NAMALWA (cell line): ENCODE measurements at places on chromosomes 11 and 22.

DNA sequence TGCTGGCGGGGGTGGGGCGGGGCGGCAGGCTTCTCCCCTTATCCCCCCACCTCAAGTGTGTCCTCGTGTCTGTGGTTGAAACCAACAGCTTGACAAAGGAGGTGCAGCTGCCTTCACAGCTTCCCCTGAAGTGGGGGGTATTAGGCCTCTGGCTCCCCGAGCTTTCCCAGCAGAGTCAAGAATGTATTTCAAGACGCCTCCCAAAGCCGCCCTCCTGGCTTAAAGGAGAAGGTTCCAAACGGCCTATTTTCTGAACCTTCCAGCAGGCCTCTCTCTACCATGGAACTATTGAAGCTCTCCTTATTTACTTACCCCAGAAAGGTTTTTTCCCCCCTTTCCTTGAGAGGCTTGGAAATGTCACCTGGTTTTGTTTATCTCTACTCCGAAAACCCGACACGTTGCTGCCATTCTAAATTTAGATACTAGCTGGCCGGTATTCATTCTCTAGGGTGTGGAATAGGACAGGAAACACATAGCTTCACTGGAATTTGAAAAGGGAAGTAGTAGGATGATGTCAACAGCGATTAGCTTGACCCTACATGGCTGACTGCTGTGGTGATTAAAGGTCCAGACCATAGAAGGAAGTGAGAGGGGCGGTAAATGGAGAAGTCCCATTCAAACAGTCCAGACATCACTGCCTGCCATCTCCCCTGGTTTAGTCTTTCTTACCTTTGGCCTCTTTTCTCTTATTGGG, 671 bp upstream of the PICALM start:
- DNase-seq = no peak

DNA sequence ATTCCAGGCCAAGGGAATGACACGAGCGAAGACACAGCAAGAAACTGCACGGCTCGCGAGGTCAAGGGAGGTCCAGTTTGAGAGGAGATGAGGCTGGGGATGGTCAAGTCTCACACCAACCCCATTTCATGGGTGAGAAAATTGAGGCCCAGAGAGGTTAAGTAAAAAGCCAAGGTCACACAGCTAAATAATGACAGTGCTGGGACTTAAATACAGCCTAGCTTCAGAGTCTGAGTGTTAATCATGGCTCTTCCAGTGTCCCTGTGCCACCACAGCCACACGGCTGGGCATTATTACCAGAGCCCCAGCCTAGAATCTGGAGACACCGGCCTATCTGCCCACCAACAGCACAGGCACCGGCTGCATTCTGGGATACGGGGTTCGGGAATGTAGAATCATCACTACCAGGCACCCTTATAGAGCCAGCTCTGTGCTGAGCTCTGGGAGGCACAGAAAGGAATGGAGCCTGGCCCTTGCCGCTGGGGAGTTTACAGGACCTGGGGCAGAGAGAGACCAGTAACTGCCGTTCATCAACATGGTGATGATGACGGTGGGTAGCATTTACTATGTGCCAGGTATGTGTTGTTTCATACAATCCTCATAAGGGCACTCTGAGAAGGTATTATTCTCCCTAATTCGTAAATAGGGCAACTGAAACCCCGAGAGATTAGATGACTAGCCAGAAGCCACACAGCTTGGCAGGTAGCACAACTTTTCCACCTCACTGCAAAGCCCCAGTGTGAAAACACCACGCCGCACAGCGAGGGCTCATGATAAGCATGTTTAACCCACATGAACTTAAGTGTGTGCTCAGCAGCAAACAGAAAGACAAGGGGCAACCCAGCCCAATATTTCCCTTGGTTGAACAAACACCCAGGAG, 51.8 kb downstream of the CD6 start:
- DNase-seq = no peak

GRCh38 chr11:126465573-126466188, 110.2 kb downstream of the ST3GAL4 start:
- DNase-seq = peak; percentile 34

DNA sequence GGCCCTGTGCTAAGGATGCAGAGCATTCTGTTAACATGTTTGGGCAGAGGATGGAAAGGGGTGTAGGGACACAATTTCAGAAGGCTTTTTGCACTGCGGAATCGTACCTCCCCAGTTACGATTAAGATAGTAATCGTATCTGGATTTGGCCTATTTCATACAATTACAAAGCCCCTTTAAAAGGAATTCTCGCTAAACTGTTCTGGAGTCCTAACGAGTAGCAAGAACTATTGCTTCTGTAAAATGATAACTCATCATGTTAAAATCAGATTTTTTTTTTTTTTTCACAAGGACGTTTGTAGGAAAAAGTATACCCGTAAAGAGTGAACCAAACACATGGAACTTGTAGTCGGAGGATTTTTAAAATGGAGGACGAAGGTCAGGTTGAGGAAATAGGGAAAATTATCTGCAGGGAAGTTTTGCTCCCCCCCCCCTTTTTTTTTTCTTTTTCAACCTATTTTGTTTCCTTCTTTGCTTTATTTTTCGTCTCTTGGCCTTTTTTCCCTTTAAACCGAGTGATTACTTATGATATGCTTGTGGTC, 934 bp downstream of the HSD17B12 start:
- DNase-seq = peak; percentile 71

- peak; percentile 32 for DNase-seq
Observed at GRCh38 chr11:43585877-43586608, 94.5 kb upstream of the HSD17B12 start.

- no peak for DNase-seq
Observed at GRCh38 chr22:24457894-24458420, 30.6 kb downstream of the ADORA2A start.

DNA sequence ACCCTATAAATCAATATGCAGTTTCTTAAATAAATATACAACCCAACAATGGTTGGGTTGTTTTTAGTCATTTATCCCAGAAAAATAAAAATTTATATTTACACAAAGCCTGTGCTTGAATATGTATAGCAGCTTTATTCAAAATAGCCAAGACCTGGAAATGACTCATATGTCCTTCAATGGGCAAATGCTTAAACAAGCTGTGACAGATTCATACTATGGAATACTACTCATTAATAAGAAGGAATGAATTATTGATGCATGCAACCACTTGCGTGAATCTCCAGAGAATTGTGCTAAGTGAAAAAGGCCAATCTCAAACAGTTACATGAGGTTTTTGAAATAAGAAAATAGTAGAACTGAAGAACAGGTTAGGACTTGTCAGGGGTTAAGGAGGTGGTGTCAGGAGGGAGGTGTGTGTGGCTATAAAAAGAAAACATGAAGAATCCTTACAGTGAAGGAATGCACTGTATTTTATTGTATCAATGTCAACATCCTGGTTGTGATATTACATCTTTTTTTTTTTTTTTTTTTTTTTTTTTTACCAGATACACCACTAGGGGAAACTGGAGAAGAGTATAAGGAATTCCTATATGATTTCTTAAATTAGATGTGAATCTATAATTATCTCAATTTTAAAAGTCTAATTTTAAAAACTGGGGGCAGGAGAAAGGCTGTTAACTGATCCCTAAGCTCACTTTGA, 82.4 kb upstream of the CD44 start:
- no peak for DNase-seq

DNA sequence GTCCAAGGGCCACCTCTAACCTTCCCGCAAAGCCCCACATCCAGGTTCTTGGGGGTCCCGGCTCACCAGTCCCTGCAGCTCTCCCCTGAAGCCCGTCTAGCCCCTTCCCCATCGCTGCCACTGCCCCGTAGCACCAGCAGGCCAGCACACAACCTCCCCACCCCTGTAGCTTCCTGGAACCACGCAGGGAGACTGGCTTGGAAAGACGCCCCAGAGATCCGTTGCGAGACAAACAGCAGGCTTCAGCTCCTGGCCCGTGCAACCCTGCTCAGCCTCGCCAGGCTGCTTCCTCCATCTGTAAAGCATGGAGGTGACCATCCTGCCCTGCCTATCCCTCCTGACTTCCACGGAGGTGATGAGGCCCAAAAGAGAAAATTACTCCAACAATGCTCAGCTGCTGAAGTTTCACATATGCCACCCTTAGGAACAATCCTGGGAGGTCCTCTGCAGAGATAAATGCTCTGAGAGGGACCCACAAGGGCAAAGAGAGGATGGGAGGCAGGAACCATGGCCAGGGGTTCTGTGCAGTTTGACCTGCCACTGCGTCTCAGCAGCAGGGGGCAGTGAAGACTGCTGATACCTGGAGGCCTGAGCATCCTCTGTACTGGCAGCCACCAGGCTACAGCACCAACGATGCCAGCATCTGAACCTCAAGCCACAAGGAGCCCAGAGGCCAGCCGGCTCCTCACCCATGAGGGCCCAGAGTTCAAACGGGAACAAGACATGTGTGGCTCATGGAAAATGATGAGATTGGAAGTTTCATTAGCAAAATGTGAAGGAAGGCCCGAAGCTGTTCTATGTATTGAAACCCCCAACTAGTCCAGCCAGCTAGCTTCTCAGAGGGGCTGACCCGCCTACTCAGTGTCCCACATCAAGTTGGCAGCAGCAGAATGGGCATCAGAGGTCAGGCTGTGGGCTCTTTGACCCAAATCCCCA, 16.1 kb downstream of the DGCR2 start:
- DNase-seq = peak; percentile 39

GRCh38 chr22:41245917-41246499, 5.3 kb upstream of the CHADL start:
- DNase-seq = no peak

DNA sequence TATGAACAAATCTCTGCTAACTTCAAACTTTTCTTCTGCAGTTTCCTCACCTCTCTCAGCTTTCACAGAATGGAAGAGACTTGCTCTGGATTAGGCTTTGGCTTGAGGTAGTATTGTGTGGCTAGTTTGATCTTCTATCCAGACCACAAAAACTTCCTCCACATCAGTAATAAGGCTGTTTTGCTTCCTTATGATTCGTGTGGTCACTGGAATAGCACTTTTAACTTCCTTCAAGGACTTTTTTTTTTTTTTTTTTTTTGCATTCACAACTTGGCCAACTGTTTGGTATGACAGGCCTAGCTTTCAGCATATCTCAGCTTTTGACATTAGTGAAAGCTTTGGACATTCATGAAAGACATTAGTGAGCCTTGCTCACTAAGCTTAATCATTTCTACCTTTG, 47.5 kb upstream of the LRRC55 start:
- DNase-seq = no peak

DNA sequence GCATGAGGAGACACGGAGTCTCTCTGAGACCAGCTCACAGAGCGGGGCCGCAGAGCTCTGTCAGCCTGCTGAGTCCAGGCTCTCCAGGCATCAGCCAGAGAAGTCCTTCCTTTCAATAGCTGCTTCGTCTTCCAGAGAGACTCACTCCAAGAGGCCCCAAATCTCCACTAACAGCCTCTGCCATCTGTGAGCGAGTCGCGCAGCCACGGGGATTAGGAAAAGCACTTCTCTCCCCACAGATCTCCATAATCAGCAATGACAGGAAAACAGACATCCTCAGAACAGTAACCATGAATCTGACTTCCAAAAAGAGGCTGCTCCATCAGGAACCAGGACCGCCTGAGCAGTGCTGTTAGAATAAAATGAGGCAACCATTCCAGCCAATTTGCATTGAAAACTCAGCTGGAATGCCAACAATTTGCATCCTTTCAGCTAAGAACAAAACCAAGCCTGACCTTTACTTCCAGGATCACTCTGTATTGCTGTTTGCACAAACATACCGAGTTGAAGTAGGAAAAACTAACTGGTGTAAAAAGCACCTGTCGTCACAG, 65.4 kb downstream of the SMCO4 start:
- no peak for DNase-seq

DNA sequence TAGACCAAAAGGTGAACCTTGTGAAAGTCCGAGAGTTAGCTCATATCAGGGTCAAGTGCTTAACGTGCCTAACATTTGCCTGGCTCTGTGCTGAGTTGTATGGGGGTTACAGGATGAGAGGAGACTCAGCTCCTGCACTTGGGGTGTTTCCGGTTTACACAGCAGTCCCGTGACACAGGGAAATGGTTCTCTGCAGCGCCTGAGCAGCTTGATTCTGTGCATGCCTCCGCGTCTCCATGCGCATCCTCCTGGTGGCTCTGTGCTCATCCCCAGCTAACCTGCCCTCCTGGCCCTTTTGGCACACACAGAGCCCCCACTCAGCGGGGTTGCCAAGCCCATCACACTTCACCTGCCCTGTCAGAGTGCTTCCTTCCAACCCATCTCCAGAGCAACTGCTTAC, 238.3 kb upstream of the TBCEL start:
- DNase-seq = no peak

DNA sequence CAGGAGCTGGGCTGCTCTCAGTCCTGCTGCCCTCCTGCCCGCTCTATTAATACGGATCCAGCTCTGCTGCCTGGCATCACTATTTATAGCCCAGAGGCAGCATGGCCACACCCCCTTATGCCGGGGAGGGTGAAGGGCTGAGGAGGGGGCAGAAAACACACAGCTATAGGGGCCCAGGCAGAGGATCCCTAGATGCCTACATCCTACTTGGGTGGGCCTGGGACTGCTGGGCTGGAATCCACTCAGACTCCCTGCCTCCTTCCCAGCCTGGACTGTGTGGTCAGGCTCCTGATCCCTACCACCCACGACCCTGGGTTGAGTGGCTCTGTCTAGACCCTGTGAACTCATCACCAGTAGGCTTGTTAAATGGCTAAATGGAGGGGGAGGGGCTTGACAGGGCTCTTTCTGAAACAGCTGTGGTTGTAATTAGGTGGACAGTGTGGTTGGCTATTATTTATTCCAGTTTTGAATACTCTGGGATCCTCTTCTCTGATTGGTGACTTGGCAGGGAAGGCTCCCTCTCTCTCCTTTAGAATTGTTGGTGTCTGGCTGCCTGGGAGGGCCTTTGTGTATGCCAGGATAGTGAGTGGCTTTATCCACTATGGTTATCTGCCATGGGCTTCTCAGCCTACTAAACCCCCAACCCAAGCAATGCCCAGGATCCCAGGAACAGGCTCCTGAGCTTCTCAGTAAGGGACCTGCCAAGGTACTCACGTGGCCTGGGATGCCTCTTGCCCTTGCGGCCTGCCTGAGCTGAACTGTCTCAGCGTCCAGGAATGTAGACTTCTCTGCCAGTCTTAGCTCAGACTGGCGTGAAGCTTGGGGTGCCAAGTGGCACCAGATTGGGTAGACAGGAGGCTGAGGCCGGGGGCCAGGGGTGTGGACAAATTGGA, 15.2 kb downstream of the PHLDB1 start:
- DNase-seq = no peak
